ENCODE measurements at places on chromosomes 7 and 10. TPM values are rescaled to one million over a fixed set of nuclear protein-coding genes. Genes with fewer than 3 reads are reported as not detected.

HOXA7 gene
- polyA plus RNA-seq, result not detected

MKI67 gene
- 0.16 TPM for polyA plus RNA-seq

MSMB gene
- polyA plus RNA-seq, result not detected

SLC29A3 gene
- polyA plus RNA-seq, result 3.6 TPM

PKD2L1 gene
- not detected for polyA plus RNA-seq

NKX1-2 gene
- polyA plus RNA-seq, result 0.16 TPM

METTL27 gene
- polyA plus RNA-seq, result 2.4 TPM

Data from neural cell (in vitro differentiated cells).